ENCODE measurements at places on chromosomes 5 and 9.

- no peak for DNase-seq
Measured at GRCh38 chr5:151520294-151520693, 70.8 kb downstream of the FAT2 start.

DNA sequence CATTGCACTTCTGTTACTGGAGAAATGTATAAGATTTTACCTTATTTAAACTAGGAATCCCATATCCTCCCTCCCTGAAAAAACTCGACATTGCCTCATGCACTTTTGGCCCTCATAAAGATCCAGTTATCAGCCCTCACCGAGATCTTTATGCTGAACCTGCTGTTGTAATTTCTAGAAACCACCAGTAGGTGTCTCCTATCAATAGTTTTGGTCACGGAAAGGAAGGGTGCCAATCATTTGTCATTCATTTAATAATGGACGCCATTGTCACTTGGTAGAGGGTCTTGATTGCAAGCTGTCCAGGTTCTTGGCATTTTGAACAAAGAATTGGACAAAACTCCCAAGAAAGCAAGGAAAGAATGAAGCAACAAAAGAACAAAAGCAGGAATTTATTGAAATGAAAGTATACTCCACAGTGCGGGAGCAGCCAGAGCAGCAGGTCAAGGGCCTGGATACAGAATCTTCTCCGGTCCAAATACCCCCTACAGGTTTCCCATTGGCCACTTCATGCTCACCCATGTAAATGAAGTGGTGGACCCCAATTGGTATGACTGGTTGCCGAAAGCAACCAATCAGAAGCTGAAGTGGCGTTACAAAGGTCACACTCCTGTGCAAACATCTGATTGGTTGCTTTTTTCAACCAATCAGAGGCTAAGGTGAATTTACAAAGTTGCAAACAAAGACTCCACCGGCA lies 524.3 kb downstream of the PSAT1 start:
- no peak for DNase-seq

- DNase-seq = no peak
Measured at GRCh38 chr5:2677689-2678088, 73.8 kb downstream of the IRX2 start.

DNA sequence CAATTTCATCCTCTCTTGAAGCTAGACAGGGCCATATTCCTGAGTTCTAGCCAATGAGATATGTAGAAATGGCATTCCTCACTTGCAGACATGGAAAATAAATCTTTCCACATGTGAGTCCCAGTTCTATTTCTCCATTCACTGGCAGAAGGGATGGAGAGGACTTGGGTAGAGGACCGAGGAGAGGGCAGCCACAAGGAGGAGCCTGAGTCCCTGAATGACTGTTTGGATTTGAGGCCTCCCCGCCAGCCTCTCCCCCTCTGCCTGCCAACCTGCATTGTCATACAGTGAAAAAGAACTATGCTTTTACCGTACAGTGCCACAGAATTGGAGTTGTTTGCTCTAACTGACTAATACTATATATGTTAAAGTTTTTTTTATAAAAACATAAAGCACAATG lies 583.0 kb upstream of the WWC1 start:
- no peak for DNase-seq

DNA sequence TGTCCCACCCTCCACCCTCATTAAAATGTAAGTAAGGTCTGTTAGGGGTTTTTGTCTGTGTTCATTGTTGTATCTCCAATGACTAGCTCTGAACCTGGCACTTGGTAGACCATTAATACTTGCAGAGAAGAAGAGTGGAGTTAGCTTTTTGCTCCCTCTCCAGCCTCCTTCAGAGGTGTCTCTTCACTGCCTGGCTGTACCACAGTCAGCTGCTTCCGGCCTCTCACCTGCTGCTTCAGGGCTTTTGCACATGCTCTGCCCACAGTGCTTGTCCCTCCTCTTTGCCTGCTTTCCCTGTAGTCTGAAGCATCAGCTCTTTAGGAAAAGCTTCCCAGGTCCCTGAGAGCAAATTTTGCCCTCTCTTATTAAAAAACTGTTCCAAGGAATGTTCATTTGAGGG lies 83.6 kb downstream of the SNX24 start:
- DNase-seq = no peak

DNA sequence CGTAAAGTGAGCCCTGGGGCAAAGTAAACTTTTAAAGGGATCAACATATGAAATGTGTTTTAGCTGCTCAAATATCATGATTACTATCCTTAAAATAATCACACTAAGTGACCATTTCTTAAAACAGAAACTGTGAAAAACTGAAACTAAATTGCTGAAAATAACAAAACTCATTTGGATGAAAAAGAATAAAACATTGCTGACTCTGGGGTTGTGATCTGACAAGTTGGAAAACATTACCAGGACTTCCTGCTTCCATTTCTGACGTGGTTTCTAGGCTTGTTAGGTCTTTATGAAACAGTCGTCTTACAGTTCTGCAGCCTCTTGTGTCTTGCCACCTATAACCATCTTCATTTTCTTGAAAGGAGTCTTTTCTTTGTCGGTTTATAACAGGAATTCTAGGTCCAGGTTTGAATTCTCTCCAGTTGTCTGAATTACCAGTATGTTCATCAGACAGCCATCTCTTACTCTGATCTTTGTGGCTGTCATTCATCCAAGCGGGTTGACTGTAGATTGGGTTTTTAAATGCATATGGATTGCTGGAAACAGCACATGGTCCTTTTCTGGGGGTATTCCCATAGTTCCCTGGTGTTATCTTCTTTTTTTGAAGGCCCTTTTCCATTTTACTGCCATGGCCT lies 1.7 kb downstream of the TUT7 start:
- DNase-seq = no peak

DNA sequence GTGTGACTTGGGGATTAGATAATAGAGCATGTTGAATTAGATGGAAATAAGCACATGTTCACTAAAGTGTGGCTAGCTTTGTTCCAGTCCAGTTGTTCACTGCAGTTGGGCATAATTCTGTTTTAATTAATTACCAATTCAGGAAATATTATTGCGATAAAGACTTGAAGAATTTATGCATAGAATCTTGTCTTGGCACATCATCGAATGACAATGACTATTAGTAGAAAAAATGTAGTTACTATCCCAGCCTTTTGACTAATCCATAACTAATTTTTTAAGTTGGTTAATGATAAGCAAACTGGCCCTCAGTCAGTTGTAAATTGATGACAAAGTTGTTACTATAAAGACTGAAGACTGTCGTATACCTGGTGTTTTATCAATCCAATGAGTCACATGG lies 10.5 kb downstream of the LNPEP start:
- DNase-seq = no peak

DNA sequence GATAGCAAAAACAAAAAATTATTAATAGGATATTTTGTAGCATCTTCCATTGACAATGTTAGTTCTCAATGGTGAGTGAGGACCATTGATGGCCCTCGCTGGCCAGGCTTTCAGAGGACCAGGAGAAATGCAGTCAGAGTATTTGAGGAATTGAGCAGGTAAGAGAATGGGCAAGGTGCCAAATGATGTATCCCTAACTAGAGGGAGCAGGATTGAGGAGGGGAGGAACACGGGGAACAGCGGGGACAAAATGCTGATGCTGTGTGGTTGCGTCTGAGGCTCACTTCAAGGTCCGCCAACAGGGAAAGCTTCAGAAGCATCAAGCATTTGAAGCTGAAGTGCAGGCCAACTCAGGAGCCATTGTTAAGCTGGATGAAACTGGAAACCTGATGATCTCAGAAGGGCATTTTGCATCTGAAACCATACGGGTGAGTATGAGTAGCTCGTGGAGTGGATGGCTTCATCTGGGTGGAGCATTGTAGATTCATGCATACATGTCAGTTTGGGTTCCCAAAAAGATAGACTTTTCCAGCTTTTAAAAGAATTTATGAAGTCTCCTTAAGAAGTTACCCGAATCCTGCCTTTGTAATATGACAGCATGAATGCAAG lies 16.2 kb downstream of the SPTAN1 start:
- no peak for DNase-seq

DNA sequence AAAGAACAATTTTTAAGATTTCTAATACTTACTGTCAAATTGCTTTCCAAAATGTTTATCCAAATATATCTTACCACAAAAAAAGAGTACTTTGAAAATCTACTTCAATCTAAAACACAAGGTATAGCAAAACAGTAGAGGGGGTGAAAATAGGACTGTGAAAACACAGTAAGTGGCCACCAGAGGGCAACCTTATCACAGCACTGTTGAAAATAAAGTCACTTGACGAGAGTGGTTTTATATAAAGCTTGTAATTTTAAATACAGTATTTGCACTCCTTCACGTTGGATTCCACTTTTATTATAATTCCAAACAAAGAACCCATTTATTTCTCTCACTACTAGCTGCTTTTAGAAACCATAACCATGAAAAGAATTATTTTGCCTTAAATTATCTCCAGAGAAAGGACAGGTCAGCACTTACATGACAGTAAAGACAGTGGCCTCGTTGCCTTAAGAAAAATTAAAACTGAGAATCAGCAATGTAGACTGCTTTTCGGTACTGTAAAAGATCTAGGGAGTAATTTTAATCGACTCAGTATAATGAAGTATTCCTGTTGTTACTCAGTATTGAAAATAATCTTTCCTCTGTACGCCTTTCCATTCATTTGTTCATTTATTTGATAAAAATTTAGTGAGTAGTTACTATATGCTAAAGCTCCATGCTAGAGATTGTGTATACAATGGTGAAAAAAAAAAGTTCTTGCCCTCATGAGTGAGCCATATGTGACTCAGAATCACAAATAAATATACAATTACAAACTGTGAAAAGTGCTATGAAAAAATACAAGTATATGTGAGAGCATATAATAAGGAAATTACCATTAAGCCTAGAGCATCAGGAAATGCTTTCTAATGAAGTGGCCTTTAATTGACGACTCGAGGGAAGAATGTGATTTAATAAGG lies 40.0 kb upstream of the CDK5RAP2 start:
- DNase-seq = peak; percentile 28

DNA sequence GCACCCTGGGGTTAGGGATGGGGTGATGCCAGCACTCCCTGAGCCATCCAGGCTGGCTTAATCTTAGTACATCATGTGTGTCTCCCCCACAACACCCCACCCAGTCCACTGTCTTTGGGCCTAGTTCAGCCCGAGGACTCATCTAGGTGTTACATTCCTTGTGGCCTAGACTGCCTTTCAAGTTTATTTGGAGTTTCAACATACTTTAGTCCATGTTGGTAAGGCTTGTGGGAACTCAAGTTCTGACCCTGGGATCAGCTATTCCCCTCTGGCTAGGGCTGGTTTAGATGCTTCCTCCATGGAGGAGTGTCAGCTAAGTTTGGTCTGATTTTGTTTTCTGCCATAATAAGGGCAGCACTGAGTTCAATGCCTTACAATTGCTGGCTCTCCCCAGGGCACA lies 302.4 kb downstream of the SMARCA2 start:
- no peak for DNase-seq

GRCh38 chr5:16577677-16578076 lies 39.1 kb downstream of the RETREG1 start:
- no peak for DNase-seq

DNA sequence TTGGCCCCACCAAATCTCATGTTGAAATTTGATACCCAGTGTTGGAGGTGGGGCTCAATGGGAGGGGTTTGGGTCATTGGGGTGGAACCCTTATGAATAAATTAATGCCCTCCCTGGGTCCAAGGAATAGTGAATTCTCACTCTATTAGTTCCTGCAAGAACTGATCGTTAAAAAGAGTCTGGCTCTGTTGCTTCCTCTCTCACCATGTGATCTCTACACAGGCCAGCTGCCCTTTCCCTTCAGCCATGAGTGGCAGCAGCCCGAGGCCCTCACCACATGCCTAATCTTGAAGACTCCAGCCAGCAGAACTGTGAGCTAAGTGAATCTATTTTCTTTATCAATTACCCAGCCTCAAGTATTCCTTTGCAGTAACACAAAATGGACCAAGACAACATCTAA lies 106.0 kb downstream of the CAAP1 start:
- DNase-seq = no peak

DNA sequence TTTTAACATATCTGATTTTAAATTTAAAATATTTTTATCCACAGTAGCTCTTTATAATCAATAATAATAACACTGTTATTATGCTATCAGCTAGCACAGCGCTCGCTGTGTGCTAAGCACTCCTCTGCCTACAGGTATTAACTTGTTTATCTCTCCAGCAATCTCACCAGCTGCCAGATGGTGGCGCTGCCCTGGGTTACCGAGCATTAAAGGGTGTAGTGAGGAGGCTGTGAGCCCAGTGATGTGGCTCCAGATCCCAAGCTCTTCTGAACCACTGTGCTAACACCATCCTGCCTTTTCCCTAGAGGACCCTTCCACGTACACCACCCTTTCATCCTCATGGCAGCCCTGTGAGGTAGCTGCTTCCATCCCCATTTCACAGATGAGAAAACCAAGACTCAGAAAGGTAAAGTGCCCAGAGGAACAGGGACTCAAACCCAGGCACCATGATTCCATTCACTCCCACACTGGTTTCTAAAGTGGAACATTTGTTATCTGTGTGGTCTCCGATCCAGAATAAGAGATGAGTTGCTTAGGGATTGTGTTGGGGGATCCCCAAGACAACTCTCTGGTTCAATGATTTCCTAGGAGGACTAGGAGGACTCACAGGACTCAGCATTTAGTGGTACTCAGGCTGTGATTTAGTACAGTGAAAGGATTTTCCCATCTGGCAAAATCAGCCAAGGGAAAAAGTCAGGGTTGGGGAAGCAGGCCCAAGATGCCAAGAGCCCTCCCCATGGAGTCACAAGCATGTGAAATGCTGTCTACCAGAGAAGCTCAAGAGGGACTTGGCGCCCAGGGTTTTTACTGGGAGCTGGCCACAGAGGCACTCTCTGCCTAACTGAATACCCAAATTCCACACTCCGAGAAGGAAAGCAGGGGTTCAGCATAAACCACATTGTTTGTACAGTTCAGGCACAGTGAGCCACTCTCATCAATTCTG lies 7.0 kb downstream of the IGFBPL1 start:
- no peak for DNase-seq

- no peak for DNase-seq
Measured at GRCh38 chr5:8520917-8521316, 652.0 kb downstream of the MTRR start.

DNA sequence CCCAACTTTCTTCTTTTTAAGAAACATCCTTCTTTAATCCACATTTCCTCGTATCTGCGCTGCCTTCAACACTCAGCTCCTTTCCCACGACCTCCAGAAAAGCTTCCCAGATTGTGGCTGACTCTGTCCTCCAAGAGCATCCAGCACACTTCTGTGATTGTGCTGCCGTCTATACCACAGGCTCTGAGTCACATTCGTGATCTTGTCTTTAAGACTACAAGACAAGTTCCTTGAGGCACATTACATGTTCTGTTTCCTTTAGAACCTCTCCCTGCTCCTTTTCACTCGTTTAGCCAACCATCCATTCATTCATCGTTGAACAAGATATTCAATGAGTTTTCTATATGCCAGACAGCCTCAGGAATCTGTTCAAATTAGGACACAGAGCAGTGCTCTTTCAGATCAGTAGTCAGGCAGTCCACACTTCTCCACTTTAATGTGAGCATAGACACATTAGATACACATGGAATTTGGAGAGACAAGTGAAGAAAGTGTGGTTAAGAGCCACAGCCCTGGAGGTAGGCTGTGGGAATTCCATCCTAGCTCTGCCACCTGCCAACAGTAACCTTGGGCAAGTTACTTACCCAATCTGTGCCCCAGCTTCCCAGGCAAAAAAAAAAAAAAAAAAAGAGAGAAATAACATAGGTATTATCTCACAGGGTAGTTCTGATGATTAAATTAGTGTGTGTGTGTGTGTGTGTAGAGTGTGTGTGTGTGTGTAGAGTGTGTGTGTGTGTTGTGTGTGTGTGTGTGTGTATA lies 18.9 kb downstream of the WHRN start:
- no peak for DNase-seq

- DNase-seq = no peak
Measured at GRCh38 chr5:168747987-168748777, 169.0 kb upstream of the PANK3 start.

- DNase-seq = no peak
Measured at GRCh38 chr9:37995348-37995737, 73.7 kb downstream of the SHB start.

Data from activated CD4-positive, alpha-beta T cell treated with anti-CD3 and anti-CD28 coated beads for 1 hour (primary cell).